Liver (tissue), 10 donors: ENCODE measurements at places on chromosomes 5 and 9.
A peak's percentile ranks its signal among the peaks of the same experiment; 100 is the strongest.

- no peak for DNase-seq
Measured at GRCh38 chr9:69885931-69886330, 65.3 kb downstream of the CFAP95 start.

DNA sequence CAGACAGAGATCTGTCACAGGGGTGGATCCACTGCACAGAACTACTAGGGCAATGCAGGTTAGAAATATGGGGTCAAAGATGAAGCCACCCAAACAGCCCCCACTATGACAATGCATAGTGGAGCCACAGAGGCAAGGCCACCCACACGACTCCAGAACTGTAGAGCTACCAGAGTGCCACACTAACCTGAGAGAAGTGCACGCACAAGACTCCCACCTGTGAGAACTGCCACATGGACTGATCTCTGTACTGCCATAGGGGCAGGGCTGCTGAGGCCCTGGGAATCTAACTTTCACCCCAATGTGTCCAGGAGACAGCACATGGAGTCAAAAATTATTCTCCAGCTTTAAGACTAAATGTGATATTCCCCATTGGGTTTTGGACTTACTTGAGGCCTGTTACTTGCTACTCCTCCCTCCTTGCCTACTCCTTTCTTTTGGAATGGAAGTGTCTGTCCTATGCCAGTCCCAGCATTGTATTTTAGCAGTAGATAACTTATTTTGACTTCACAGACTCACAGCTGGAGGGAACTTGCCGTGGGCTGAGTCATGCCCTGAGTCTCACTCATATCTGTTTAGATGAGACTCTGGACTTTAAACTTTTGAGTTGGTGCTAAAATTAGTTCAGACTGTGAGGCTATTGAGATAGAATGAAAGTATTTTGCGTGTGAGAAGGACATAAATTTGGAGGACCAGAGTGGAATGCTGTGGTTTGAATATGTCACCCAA, 853.3 kb downstream of the MAT2B start:
- no peak for DNase-seq

DNA sequence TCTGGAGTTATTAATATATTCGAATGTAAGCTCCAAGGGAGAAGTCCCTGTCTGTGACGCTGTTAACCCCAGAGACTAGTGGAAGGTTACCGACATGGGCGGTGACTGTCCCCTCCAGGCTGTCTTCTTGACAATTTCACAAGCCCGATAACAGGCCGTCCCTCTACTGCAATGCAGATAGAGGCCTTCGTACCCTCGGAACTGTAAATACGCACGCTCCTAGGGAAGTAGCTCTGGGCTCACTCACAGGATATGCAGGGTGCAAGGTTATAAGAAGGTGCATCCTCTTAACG, 680 bp upstream of the RFK start:
- peak; percentile 74 for DNase-seq

- no peak for DNase-seq
Measured at GRCh38 chr5:155451106-155451505, 437.6 kb downstream of the KIF4B start.

DNA sequence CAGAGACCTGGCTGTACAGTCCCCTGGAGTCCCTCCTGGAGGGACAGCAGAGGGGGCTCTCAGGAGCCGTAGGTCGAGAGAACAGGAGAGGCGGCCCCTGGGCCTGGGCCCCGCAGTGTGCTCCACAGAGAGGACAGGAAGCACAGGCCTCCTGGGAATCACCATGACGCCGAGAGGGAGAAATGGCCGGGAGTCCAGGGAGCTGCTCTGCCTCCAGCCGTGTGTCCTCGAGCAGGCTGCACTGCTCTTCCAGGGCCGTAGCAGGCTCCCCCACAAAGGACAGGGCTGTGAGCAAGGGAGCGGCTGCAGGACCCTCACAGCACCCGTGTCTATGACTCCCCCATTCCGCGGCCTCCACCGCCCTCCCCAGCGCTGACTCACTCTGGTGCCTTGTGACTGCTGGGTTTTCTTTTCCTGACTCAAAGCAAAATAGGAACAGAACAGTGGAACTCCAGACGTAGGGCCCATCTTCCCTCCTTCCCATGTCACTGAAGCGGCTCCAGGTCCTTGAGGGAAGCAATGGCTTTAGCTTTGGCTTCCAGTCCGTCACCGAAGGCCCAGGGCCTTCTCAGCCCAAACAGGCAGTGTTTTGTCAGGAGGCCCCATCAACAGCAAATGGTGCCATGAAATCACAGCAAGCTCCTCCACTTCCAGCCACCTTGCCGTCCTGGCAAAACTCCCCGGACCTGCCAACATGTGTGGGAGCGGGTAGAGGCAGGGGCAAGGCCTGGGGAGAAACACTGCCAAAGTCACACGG, 114.2 kb downstream of the LHFPL2 start:
- no peak for DNase-seq

- no peak for DNase-seq
Measured at GRCh38 chr9:120882935-120883607, 6.1 kb upstream of the PHF19 start.

GRCh38 chr9:6757132-6757455, 679 bp upstream of the KDM4C start:
- peak; percentile 87 for DNase-seq

- no peak for DNase-seq
Measured at GRCh38 chr5:87751824-87752223, 339.1 kb upstream of the CCNH start.

DNA sequence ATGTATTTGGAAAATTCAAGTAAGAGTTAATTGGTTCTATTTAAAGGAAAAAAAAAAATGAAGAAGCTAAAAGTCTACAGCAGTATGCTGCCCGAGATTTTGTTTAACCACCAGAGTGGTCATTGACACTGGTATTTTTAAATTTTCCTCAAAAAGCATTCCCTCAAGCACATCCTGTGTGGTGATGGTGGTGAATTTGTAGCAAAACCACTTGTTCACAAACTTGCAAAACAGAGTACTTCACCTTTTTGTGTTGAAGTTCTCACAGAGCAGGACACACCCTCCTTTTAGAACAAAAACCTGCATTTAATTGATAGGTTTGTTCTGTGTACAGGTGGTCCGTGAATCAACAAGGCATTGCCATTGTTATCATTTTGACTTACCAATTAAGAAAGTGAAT, 374.2 kb downstream of the EFNA5 start:
- DNase-seq: no peak

DNA sequence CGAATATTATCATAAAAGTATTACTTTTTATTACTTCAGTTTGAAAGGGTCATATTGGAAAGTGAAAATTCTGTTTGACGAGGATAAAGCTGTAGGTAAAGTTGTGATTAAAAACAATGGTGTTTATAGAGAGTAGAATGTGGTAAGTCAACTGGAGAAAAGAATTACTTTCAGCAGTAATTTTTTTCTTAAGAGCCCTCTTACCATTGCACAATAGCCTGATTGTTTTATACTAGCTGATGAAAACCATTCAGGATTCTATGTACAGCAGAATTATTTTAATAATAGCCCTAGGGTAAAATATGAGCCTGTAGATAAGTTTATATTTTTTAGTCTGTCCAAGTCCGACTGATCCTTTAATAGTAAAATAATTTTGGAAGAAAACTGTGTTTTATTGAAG, 16.6 kb downstream of the CDC42SE2 start:
- DNase-seq: no peak

GRCh38 chr5:43156388-43156787, 35.6 kb upstream of the NIM1K start:
- no peak for DNase-seq

DNA sequence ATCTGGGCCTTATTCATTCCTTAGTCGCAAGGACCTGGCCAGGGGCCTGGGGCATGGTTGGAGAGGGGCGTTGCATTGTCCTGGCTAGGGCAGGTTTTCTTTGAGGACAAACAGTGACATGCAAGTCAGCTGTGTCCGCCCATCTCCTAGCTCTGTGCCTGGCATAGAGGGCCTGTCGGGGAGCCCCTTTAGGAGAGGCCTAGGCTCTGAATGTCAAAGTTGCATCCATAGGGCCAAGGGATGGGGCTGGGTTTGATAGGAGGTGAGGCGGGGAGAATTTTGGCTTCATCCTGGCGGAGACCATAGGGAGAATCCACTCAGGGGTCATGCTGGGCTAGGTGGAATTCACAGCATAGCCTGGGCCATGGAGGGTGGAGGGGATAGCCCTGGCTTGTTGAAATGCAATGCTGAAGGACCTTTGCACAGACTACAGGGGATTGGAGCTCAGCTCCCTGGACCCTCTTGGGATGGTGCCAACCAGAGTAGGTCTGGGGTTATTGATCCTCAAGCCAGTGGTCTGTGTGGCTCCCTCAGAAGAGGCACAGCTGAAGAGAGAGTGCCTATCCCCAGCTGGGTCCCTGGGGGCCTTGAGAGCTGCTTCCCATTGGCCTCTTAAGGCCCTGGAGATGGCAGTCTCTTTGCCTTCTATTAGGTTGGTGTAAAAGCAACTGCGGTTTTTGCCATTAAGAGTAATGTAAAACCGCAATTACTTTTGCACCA, 104.0 kb downstream of the RGS3 start:
- no peak for DNase-seq

GRCh38 chr9:72477930-72478518, 43.4 kb upstream of the TMC1 start:
- no peak for DNase-seq

DNA sequence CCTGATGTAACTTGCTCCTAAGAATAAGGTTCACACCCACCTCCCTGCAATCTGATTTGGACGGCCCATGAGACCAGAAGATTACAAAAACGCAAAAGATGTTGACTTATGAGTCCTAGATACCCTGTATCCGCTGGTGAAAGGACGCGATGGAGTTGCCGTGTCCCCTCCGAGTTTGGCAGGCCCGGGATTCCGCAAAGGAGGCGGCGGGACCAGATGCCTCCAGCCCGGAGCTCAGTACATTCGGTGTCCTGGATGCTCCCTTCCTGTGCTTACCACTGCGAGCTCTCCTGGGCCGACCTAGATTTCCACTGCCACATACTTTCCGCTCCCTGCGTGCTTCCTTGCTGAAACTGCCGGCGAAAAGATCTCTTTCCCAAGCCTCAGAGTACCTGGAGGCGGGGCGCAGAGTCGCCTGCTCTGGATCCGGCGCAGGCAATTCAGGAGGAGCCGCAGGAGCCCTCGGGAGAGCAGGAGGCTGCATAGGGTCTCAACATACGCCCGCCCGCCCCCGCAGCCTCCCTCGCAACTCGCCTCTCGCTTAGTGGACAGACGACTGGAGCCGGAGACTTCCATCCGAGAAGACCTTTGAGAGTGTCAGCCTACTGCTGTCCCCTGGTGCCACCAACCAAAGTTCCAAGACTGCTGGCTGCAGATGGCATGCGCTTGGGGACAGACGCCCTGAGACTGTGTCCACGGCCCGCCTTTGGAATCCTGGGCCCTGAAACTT, 39.8 kb downstream of the ANXA2R start:
- no peak for DNase-seq

GRCh38 chr9:133927041-133927440, 65.1 kb downstream of the VAV2 start:
- no peak for DNase-seq

- no peak for DNase-seq
Measured at GRCh38 chr5:86837610-86838009, 219.9 kb downstream of the COX7C start.

GRCh38 chr9:126989847-126990842, 75.6 kb downstream of the RALGPS1 start:
- no peak for DNase-seq

- no peak for DNase-seq
Measured at GRCh38 chr9:127066851-127067136, 55.6 kb downstream of the ANGPTL2 start.

GRCh38 chr9:109258481-109259302, 62.2 kb downstream of the EPB41L4B start:
- DNase-seq: no peak

GRCh38 chr9:135479469-135480052, at the start of gene PPP1R26:
PPP1R26 (plus strand) TSS chr9:135479782; CDS start chr9:135484511, 4,729 bp downstream.
- no peak for DNase-seq

DNA sequence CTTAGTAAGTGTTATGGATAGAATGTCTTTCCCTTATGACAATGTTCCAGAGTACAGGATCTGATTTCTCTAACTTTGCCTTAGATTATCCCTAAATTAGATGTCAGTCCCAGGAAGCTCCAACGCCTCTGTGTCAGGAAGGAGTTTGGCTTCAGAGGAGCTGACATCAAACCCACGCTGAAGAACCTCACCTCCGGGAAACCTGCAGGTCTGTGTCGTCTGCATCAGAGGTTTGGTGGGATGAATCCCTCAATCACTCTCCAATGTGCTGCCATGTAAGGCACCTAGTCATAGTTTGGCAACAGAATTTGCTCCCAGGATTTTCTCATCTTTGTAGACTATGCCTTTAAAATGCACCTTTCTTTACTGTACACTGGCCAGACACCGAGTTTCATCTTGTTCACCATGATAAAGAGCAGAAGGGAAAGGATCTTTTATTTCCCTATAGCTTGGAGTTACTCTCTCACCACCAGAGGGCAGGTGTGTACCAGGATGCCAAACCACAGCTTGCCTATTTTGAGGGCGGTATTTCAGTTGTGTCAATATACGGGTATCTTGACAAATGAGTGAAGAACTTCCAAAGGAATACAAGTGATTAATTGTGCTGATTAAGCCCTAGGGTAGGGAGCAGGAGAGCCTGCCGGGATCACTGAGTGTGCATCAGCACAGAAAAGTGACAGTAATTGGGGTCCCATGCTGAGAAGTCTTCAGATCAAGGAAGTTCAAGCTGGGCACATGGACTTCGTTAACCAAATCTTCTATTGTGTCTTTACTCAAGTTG, 23.4 kb downstream of the MINAR2 start:
- DNase-seq: peak; percentile 38

DNA sequence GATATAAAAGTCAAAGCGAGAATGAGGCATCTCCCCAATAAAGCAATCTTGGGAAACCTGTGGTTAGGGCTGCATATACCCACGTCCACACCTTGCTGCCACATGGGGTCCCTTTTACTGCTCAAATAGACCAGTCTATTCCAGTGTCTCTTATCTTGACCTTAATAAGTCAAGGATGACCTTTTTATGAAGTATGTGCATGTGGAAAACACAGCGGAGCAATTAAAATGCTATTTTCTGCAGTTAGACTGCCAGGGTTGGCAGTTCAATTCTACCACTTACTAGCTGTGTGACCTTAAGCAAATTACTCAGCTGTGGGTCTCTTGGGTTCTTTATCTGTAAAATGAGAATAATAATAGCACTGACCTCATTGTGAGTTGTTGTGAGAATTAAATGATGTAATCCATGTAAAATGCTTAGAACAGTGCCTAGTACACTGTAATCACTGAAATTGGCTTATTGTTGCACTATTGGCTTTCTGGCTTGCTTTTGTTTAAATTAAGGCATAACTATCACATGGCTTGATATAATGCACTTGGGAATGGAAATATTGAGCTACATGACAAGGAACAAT, 67.8 kb upstream of the HSPB3 start:
- no peak for DNase-seq

DNA sequence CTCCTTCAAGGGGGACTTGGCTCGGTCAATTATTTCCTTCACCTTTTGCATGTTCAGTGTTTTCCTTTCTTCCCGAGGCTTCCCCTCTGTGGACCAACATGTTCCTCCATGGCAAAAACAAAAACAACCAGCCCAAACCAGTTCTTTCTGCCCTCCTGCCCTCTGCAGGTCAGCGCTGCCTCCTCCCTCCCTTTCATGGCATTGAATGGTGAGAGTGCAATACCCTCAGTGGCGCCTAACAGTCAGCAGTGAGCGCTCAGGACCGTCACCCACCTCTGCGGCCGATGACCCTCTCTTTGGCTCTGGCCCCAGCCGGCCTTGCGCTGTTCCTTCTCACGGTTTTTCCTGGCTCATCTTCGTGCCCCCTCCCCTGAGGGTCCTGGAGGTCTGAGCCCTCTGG, 34.4 kb upstream of the GNE start:
- DNase-seq: no peak

- DNase-seq: no peak
Measured at GRCh38 chr9:80134487-80134886, 562.7 kb downstream of the TLE4 start.

GRCh38 chr5:115126303-115126702, 43.4 kb downstream of the TRIM36 start:
- DNase-seq: no peak
